ENCODE measurements at places on chromosomes 2 and 18.

GRCh38 chr2:39516347-39517101 is 79.4 kb upstream of the MAP4K3 start:
- DNase-seq = peak; percentile 92

GRCh38 chr18:44876755-44877154 is 196.1 kb downstream of the SETBP1 start:
- DNase-seq = no peak

DNA sequence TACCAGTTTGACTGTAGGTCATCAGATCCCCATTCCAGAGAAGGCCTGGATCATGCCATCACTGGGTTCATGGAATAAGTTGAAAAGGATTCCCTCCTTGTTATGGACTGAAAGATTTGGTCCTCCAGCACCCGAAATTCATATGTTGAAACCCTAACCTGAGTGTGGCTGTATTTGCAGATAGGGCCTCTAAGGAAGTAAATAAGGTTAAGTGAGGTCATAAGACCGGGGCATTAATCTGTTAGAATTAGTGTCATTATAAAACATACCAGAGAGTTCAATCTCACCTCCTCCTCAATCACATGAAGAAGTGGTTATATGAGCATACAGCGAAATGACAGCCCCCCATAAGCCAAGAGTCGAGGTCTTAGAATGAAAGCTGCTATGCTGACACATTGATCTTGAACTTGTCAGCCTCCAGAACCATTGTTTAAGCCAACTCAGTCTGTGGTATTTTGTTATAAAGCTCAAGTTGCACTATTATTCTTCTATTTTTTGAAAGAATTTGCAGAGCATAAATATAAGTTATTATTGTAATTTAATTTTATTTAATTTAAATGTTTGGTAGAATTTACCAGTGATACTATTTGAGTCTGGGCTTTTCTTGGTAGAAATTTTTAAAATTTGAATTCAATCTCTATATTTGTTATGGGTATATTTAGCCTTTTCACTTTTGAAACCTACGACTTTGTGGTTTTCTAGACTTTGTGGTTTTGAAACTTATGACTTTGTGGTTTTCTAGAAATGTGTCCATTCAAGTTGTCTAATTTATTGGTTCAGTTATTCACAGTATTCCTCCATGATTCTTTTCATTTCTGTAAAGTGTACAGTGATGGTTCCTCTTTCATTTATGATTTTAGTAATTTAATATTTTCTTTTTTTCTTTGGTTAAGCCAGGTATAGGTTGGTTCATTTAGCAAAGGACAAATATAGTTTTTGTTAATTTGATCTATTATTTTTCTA is 1206.7 kb upstream of the CDH2 start:
- no peak for DNase-seq

- no peak for DNase-seq
Measured at GRCh38 chr2:39484620-39485495, 47.8 kb upstream of the MAP4K3 start.

GRCh38 chr2:158805936-158806335 is 10.8 kb downstream of the DAPL1 start:
- no peak for DNase-seq

DNA sequence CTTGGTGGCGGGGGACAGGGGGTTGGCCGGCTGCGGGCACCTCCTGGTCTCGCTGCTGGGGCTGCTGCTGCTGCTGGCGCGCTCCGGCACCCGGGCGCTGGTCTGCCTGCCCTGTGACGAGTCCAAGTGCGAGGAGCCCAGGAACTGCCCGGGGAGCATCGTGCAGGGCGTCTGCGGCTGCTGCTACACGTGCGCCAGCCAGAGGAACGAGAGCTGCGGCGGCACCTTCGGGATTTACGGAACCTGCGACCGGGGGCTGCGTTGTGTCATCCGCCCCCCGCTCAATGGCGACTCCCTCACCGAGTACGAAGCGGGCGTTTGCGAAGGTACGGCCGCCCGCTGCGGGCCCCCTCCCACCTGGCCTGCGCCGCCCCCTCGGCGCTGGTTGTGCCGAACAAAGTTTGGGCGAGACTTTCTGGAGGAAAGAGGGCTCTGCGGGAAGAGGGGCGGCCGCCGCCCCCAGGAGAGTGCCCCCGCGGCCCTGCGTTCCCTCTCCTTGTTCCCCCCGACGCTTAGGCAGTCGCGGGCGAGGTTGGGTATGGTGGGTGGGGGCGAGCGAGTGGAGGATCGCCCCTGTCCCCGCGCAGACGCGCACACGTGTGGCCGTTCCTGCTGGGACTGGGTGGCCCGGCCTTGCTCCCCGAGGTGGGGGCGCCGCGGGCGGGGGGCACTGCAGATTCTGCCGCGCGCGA is 866 bp downstream of the CRIM1 start:
- peak; percentile 81 for DNase-seq

DNA sequence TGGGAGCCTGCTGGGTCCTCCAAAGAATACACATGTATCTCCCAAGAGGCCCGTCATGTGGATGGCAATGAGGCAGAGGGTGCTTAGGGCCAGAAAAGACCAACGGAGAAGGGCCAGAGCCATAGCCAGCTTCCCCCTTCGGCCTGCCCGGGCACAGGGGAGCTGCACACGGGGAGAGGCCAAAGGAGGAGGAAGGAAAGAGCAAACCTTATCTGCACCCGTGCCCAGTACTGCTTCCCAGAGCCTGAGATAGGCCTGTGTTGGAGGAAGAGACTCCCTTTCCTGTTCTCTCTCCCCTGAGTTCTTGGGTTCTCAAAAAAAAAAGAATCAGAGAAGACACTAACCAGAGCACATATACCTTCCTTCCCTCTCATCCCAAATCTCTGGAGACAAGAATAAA is 250.3 kb downstream of the ANAPC1 start:
- DNase-seq = no peak

- no peak for DNase-seq
Measured at GRCh38 chr2:152564754-152565551, 152.3 kb downstream of the PRPF40A start.

GRCh38 chr2:102184018-102184417 is 2.8 kb upstream of the IL1RL2 start:
- no peak for DNase-seq

- no peak for DNase-seq
Measured at GRCh38 chr2:144510294-144510991, 9.5 kb downstream of the ZEB2 start.

- no peak for DNase-seq
Measured at GRCh38 chr2:213251618-213252017, 32.6 kb upstream of the SPAG16 start.

DNA sequence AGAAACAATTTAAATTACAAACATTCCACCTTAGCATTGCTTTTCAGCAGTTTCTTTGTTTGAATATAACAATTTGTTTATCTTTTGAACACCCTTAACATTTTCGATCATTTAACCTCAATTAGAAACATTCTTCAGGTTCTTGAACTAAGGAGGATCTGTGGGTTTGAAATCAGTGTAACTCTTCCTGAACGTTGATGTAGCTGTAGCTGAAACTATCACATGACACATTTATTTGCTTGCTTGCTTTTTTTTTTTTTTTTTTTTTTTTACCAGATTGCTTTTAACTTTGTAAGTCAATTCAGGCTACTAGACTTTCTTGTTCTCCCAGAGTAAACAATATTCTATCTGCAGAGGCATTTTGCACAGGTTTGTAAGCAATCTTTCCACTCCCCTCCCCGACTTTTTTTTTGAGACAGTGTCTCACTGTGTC is 47.6 kb downstream of the GPD2 start:
- DNase-seq = no peak

GRCh38 chr2:38528008-38528442 is 74.7 kb downstream of the HNRNPLL start:
- DNase-seq = no peak

GRCh38 chr2:24082787-24083566 is 1.7 kb downstream of the TP53I3 start:
- no peak for DNase-seq

- DNase-seq = peak; percentile 70
Measured at GRCh38 chr2:239363946-239364637, 36.7 kb downstream of the HDAC4 start.

DNA sequence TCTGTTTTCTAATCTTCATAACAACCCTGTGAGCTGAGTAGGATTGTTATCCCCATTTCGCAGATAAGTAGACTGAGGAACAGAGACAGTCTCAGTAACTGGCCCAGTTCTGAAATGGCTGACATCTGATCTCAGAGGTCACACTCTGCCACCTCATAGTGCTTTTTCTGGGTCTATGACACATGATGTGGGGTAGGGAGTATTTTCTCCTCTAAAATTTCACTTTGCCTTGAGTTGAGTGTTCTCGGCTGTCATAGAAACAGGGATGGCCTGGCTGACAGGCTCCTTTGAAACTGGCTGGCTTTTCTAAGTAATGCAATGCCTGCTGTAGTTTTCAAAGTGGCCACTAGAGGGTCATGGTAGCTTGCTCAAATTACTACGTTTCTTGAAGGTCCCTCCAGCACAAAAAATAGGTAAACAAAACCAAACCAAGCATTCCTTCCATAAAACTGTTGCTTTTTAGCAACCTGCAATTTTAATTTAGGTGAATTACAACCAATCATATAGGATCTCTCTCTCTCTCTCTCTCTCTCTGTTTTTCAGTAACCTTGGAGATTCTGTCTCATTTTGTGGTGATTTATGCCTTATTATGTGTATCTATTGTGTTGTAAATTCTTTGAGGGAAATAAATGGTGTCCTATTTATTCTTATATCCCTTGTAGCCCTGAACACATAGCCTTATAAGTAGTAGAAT is 84.2 kb upstream of the TTN start:
- no peak for DNase-seq

- DNase-seq = no peak
Measured at GRCh38 chr18:5073026-5073944, 123.8 kb downstream of the AKAIN1 start.

DNA sequence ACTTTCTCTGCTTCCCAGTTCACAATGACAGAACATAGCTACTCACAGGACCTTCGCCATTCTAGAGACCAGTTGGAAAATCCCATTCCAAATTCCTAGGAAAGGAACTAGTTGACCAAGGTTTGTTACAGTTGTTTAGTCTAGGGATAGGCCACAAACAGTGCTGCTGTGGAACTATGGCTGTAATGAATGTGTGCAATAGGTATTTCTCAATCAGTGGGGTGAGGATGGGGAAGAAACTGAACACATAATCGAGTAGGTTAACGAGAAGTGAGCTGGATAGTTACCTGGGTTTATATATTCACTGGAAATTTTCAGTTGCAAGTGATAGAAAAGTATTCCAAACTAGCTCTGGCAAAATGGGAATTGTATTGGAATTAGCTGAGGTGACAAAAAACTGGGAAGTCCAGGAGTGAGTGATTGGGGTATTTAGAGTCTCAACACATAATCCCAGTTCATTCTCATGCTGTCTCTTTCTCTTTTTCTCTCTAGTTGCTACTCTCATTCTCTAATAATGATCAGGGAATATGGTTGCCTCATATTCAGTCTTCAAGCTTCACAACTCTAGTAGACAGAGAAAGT is 18.2 kb upstream of the HMSD start:
- DNase-seq = no peak

GRCh38 chr2:103010751-103011150 is 248.9 kb downstream of the TMEM182 start:
- no peak for DNase-seq

DNA sequence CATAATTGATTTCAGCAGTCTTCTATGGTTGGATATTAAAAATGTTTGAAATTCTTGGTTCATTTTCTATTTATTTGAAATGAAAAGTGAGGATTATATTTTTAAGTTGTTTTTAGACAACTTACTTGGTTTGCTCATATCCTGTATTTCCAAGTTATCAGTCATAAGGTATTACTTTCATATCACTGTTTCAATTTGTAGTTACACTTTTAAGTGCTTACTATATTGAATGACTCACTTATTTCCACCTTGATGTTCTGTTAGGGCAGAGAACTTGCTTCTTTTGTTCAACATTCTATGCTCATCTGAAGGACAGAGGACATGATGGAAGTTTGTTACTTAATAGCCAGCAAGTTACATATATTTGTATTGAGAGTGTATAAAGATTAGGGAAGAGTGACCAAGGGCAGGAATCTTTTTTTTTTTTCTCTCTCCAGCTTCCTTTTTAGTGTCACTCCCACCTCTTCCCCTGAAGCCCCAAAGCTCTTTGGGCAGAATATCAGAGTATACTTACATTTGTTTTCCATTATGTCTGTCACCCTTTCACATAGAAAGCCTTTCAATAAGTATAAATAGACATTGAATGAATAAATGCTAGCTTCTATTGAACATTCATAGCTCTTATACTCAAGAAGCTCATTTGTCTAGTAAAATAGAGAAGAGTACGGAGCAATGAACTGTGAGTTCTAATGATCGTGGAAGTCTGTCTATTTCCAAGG is 28.1 kb downstream of the PIK3C3 start:
- DNase-seq = no peak

- no peak for DNase-seq
Measured at GRCh38 chr18:55577812-55578539, 10.0 kb downstream of the TCF4 start.

DNA sequence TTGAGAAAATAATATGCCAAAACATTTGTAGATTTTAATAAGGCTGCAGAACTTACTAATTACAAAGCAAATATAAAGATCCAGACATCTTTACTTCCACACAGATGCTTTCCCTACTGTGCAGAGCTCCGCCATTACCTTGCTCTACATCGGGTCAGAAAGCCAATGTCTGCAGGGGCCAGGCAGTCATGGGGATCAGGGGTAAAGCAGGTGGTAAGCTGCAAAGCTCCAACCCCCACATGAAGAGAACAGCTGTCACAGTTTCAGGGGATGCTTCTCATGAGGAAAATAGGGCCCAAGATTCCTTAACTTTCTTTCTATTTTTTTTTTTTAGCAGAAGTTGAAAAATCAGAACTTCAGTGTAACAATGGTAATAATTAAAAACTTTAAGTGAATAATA is 102.7 kb downstream of the DCC start:
- DNase-seq = no peak

DNA sequence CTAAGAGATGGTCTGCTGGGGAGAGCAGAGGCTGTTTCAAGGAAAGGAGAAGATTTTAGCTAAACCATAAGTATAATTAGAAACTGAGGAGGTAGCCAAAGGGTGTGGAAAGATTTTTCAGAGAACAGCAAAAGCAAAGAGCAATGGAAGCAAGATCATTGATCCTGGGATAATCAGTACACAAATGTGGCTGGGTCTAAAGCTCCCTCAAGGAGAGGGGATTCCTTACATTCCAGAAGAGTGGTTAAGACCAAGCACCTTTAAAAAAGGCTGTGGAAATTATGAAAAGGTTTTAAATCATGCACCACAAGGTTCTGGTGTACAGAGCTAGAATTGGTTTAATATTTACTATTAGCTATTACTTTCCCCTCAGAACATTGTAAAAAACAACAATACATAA is 246.0 kb upstream of the UBE2E3 start:
- no peak for DNase-seq

- DNase-seq = no peak
Measured at GRCh38 chr2:80061881-80062280, 242.7 kb downstream of the LRRTM1 start.
